ENCODE measurements at places on chromosomes 7 and 10.

GRCh38 chr7:148621563-148621962 is 31.0 kb downstream of the C7orf33 start:
- no peak for DNase-seq

DNA sequence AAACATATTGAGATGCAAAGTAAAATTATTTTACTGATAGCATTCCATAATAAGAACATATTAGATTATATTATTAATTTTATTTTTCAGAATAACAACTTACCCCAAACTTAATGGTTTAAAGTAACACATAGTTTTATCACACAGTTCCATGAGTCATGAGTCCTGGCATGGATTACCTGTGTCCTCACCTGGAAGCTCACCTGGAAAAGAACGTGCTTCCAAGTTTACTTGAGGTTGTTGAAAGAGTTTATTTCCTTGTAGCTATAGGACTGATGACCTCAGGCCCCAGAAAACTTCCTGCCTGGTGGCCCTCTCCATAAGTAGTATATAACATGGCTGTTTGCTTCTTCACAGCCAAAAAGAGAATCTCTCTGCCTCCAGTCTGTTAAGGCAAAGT is 254.6 kb downstream of the TFEC start:
- no peak for DNase-seq

- DNase-seq, result no peak
Observed at GRCh38 chr10:8950978-8951377, 896.5 kb downstream of the GATA3 start.

DNA sequence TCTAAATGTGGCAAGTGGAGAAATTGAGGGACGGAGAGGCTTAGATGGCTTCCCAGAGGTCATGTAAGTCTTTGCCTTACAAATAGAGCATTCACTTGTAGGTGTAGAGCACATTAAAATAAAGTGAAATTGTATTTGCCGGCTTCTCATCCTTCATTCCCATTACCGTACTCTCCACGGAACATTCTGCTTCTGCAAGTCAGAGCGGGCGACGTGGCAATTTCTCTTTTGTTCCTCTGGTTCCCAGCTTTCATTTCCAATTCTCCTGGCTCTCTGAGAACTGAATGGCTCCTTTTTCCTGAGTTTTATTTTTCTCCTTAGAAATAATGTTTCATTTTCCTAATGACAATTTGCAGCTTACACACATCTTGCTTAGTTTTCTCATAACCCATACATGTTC is 51.3 kb upstream of the PFKP start:
- no peak for DNase-seq

- no peak for DNase-seq
Observed at GRCh38 chr7:116492654-116493109, 6.9 kb upstream of the CAV2 start.

DNA sequence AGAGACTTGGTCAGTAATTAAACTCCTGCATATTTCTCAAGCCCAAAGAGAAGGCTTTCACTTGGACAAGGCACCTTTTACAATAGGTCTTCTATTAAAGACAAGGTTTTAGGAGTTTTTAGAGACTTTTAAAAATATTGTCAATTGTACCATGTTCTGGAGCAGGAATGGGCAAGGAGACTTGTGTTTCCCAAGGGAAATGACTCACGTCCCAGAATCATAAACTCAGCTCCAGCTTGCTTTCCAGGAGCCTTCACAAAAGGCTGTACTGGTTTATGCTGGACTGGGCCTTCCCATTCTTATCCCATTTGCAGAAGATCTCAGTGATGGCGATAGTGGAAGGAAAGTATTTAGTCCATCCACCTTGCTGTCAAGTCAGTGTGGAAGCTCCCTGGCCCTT is 7.8 kb upstream of the GLI3 start:
- DNase-seq, result no peak

DNA sequence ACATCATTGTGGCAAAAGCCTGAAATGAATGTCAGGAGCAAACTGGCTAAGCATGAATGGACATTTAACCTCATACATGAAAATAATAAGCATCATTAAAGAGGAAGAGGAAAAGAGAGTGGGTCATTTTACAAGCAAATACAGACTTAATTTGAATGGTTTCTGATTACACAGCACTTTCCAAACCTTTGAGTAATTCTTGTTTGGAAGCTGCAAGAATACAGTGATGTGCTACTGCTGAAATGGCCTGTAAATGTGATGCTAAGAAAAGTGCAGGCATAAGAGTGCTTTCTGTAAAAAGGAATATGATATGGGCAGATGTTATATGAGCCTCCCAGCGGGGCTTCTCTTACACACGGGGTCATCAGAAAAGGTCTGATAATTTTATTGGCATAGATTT is 30.2 kb downstream of the TAS2R16 start:
- no peak for DNase-seq

DNA sequence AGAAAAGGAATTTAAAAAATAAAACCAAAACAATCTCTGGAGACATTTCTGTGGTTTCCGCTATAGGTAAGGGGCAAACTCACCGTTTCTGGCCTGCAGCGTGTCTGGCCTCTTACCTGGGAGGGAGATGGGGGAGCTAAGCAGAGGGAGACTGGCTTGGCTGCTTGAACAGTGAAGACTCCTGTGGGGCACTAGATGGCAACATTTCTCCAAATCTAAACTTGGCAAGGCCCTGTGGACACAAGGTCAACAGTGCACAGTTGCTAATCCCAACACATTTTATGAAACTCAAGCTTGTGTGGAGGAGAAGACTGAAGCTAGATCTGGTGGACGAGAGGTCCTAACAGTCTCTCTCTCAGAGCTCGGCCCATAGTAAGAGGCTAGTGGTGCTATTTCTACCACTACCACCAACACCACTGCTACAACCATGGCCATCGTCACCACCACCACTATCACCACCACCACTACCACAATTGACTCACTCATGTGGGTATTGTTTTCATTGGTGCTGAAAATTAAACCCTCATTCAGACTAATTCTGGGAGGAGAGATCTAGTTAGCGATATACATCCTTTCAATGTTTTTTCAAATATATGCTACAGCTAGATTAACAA is 28.4 kb upstream of the CDHR3 start:
- DNase-seq, result no peak

DNA sequence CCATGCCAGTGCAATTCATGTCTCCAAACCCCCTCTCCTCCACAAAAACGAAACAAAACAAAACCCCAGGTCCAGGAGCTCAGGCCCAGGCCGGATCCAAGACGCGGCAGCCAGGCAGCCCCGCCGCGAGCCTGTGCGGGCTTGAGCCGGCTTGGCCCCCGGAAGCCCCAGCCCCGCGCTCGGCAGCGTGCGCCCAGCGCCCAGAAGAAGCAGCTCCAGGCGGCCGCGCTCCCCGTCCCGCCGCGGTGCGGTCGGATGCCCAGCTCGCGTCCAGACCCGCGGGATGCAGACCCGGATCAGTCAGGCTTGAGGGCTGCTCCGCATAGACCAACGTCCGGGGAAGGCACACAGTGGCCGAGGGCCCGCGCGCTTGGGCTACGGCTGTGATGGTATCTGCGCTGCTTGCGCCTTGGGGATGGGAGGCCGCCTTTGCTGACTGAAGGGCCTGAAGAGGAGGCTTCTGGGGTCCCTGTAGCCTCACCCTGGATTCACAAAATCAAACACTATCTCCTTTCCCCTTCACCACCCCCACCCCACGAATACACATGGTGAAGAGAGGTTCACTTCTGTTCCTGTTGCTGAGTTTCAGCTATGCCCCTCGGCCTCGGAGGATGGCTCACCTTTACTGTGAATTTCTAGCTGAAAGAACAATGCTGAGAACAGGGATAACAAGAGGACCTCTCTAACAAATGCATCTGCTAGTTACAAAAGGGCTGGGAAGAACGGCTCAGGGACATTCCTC is 79.9 kb upstream of the EN2 start:
- no peak for DNase-seq

- no peak for DNase-seq
Observed at GRCh38 chr7:118195837-118196474, 12.0 kb downstream of the LSM8 start.

DNA sequence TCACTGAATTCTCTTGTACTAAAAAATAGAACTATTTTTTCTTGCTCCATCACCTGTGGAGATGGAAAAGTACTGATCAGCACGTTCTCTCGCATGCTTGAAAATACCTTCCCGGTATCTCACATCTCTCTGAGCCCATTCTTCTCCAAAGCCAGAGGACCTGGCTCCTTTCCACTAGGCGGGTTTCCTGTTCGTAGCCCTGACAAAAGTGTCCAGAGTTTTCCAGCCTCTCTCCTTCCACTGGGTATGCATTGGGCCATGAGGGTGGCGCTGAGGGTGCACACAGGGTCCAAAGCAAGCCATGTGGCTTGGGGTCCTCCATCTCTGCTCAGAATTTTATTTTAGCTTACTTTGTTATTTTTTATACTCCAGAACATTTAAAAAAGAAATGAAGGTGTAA is 16.3 kb upstream of the SRGN start:
- no peak for DNase-seq

- no peak for DNase-seq
Observed at GRCh38 chr10:83764666-83765065, 374.6 kb upstream of the GHITM start.

- DNase-seq, result no peak
Observed at GRCh38 chr10:52918714-52919305, 146.2 kb upstream of the MBL2 start.

DNA sequence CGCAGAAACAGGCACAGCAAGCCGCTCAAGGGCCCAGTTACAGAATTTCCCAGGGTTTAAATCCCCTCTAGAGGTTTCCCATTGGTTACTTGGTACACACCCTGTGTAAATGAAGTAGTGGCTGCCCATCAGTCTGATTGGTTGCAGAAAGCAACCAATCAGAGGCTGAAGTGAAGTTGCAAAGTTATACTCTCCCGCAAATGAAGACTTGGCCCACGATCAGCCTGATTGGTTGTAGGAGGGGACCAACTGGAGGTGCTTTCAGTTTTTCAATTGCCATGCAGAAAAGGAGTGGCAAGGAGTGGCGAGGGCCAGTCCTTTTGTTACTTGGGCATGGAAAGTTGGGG is 909.2 kb upstream of the AUTS2 start:
- DNase-seq, result no peak

DNA sequence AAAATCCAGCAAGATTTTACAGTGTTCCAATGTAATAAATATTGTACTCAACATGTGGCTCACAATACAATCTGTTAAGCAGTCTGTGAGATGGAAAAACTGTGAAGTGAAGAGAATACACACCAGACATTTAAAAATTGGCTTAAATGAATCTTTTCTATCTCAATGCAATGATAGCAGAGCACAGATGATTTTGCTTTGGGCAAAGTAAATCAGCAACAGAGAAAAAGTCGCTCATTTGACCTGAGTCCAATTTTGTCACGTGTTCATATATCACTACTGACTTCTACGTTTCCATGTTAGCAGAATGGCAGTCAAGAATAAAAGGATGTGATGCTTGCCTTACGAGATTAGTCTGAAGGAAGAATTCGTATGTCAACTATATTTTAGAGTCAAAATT is 506.7 kb downstream of the POM121L12 start:
- DNase-seq, result no peak

GRCh38 chr10:6635784-6636183 is 55.7 kb upstream of the PRKCQ start:
- DNase-seq, result no peak

GRCh38 chr10:119178372-119179119 is at the start of gene PRDX3:
PRDX3 (minus strand) TSS chr10:119178812; CDS start chr10:119178790, 22 bp downstream.
- DNase-seq, result peak; percentile 87

GRCh38 chr7:45026984-45027773 is 27.2 kb downstream of the CCM2 start:
- no peak for DNase-seq

GRCh38 chr7:4820967-4821471 is 40.8 kb downstream of the PAPOLB start:
- DNase-seq, result no peak

DNA sequence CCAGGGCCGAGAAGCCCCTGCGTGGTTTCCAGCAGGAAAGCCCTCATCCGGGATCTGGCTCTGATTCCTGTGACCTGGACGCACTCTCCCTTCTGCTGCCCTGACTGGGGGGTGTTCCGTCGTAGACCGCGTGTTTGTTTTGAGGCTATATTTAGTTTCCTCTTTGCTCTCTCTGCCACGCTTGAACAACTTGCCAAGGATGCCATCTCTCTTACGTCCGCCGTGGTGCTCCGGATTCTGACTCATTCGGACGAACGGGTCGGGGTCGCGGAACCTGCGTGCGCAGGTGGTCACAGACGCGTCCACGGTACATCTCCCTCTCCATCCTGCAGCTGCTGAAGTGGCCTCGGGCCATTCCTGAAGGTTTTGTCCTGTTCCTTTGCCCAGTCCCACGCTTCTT is 10.4 kb upstream of the SORCS3 start:
- no peak for DNase-seq

DNA sequence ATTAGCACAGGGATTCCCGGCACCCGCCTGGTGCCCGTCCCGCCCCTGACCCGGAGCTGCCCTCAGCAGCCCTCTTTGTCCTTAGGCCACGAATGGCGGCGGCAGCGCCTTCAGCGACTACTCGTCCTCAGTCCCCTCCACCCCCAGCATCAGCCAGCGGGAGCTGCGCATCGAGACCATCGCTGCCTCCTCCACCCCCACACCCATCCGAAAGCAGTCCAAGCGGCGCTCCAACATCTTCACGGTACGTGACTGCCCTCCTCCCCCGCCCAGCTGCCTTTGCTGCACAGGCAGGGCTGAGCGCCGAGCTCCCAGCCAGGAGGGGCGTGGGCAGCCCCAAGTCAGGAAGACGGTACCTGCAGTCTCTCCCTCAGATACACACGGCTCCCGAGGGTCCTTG is 33.6 kb downstream of the AGAP3 start:
- no peak for DNase-seq

DNA sequence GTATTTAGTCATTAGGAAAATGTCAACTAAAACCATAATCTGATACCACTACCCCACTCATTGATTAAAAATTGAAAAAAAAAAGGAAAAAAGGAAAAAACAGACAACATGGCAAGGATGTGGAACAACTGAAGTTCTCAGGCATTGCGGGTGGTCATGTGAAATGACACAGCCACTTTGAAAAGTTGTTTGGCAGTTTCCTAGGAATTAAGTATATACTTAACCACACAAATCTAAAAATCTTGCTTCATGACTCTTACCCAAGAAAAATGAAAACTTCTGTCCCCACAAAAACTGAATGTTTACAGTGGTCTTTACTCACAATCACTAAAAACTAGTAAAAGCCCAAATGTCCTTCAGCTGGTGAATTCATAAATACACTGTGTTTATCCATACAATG is 254.5 kb downstream of the AHR start:
- no peak for DNase-seq
